ENCODE measurements at places on chromosomes 2 and 18.

- no peak for DNase-seq
Observed at GRCh38 chr2:161030260-161031063, 129.8 kb upstream of the TANK start.

DNA sequence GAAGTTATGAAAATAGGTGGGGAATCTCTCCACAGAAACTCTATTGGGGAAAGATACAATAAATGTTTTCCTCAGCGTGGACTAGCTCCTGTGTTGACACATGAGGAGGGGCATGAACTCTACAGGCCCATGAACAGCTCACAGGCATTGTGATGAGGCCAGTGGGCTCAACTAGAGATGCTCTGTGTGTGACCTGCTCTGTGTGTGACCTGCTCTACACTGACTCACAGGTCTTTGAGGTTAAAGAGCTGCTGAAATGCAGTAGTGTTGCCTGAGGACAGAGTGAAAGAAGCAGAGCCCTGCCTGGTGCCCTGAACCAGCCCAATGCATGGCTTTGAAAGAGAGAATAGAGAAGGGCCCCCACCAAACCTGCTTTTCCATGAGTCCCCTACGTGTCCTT is 117.6 kb downstream of the MCFD2 start:
- no peak for DNase-seq

GRCh38 chr2:222554517-222554916 is 101.4 kb downstream of the FARSB start:
- no peak for DNase-seq

DNA sequence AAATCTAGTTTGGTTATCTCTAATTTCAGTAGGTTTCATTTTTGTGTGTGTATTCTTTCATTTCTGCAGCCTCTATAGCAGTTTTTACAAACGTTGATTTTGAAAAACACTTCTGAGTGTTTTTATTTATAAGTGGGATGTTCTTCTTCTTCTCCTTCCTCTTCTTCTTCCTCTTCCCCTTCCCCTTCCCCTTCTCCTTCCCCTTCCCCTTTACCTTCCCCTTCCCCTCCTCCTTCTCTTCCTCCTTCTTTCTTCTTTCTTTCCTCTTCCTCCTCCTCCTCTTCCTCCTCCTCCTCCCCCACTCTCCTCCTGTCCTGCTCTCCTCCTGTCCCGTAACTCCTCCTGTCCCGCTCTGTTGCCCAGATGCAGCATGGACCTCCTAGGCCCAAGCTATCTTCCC is 4.2 kb downstream of the UGGT1 start:
- DNase-seq = no peak

GRCh38 chr18:55229682-55230081 is 270.4 kb upstream of the CCDC68 start:
- DNase-seq = no peak

GRCh38 chr2:172734711-172735581 is 699 bp upstream of the RAPGEF4 start:
- no peak for DNase-seq

DNA sequence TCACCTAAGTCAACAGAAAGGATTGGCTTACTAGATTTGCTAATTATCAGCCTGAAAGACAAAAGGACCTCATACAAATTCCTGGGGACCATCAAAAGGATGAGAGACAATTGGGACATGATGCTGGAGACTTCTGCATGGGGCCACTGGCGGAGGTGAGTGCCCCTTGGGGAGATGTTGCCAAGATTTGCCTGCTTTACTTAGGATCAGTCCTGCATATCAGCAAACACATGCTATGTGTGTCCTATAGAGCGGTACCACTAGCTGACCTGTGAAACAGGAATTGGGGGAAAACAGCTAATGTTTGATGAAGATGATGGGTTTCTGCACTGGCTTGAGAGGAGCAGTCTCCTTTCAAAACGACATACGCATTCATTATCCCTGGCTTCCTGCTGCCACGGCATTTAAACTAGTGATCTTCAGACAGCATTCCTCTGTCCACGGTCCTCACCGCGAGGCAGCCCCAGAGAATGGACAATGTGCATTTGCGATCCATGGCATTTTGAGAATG is 104.2 kb downstream of the TGIF1 start:
- DNase-seq = no peak

GRCh38 chr2:237418300-237418699 is 4.3 kb upstream of the COL6A3 start:
- DNase-seq = no peak

DNA sequence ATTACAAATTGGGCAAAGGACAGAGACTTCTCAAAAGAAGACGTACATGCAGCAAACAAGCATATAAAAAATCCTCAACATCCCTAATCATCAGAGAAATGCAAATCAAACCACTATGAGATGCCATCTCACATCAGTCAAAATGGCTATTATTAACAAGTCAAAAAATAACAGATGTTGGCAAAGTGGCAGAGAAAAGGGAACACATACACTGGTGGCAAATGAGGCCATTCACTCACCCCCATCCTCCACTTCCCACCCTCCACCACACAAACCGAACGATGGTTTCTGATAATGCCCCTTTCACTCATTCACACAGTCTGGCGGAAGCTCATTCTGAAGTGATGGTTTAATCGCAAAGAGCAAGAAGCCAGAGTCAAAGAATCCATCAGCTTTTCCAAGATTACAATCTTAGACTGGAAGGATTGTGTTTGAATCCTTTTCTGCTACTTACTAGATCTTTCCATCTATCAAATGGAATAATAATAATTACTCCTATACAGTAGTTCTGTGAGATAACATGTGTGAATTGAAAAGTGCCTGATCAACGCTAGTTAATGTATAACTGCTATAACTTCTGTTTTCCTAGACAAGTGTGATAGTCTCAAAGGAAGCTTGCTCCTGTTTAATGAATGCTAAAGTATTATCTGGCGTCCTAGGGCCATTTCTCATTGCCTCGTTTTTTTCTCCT is 16.9 kb upstream of the CD28 start:
- DNase-seq = no peak

DNA sequence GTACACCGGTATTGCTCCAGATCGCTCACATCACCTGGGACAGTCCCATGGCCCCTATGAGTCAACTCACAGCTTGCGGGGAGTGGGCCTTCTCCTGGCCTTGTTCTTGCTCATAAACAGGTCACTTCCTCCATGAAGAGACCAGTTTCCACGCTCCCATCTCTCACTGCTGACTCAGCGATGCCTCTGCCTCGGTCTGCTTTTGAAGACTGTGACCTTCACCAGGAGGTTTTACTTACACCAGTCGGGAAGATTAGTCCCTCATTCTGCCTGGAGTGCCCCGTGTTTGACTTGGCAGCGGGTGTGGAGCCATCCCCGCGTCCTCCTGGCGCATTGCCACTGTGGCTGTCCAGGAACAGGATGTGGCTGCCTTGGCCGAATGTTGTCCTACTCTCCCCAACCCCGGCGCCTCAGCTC is 159.8 kb downstream of the RHBDD1 start:
- DNase-seq = no peak

DNA sequence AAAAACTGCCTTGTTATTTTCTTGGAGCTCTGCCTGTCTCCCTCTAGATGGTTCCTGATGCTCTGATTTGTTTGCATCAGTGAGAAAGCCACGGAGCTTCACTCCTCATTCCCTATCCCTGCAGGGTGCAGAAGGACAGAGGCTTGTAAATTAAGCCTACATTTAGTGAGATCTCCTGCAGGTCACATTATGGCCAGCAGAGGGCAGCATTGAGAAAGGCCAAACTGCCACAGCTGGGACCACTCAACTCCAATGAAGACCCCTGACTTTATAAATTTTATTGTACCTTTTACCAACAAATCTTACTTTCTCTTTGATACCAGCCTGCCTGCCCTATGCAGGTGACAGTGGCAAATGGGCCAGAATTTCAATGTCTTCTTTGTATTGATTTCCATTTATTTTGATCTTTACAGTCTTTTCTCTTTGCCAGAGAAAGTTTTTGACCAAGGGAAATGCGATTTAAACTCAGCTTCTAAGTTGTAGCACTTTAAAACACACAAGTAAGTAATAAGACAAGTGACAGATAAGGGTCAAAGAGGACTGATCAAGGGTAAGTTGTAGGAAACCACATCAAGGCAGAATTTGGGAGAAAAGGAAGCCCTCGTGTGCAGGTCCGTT is 1029.1 kb upstream of the KLHL29 start:
- DNase-seq = no peak

DNA sequence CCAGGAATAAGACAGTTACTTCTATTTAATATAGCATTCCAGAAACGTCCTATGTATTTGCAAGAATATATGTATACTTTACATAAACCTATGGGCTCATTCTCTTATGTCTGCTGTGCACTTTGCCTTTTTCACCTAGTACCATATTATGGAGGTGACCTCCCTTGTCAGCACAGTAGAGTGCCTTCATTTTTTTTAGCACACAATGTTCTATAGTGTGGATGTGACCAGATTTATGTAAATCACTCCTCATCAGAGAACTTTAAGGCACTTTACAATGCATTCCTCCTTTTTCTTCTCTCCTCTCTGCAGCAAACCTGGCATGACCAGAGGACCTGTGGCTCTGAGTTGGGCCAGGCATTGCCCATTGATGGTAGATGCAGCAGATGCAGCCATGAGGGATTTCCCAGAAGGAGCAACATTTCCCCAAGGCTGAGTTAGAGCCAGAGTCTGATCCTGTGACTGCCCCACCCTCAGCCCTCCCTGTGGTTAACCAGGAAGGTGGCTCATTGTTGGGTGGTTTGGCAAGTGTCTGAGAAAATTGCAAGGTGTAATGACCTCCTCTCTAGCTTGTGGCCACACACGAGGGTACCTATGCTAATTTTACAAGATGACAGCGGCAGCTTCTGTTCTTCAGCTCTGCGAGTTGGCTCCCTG is 76.5 kb upstream of the DLX2 start:
- no peak for DNase-seq

DNA sequence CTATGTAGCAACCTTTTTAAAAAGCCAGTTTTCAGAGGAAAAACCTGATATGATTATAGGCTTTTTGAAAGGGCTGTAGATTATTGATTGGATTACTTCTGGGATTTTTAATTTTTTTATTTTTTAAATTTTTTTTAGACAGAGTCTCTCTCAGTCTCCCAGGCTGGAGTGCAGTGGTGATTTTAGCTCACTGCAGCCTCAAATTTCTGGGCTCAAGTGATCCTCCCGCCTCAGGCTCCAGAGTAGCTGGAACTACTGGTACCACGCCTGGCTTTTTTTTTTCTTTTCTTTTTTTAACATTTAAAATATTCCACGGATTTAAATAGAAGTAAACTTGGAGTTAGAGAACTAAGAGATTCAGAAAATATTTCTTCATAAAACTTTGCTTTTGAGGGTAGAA is 1.2 kb downstream of the MRPL19 start:
- DNase-seq = no peak

DNA sequence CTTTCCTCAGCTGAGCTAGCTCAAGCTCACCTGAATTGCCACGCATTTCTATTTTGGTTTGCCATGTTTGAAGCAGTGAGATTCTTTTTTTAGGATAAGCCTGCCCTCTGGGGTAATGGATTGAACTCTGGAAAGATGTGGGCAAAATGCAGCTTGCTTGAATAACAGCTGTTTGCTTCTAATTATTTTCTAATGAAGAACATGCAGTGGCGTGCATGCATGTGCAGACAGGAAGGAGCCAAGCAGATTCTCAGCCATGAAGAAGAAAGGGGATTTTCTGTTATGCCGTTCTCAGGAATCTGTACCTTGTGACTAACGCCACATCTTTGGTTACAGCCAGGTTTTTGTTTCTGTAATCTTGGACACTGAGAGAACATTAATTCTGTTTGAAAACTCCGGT is 171.2 kb downstream of the ANTXR1 start:
- no peak for DNase-seq

GRCh38 chr2:28713577-28714298 is 37.9 kb upstream of the PPP1CB start:
- DNase-seq = no peak

DNA sequence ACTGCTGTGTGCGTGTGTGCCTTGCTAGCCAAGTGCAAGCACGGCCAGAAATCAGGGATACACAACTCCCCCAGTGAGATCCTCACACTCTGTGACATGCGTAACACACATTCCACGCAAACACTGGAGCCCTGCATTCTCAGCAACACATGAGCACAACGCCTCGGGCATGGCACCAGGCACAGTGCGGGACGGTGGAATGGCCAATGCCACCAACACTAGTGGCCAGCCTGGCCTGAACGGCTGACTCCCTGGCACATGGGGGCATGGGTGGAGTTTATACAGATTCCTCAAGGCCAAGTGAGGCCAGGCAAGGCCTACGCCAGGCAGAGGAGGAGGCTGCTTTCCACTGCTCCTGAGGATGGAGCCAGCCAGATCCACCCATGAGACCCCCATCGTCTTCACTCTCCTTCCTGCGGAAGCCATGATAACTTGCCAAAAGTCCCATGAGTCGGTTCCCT is 56.2 kb downstream of the ANKMY1 start:
- no peak for DNase-seq

DNA sequence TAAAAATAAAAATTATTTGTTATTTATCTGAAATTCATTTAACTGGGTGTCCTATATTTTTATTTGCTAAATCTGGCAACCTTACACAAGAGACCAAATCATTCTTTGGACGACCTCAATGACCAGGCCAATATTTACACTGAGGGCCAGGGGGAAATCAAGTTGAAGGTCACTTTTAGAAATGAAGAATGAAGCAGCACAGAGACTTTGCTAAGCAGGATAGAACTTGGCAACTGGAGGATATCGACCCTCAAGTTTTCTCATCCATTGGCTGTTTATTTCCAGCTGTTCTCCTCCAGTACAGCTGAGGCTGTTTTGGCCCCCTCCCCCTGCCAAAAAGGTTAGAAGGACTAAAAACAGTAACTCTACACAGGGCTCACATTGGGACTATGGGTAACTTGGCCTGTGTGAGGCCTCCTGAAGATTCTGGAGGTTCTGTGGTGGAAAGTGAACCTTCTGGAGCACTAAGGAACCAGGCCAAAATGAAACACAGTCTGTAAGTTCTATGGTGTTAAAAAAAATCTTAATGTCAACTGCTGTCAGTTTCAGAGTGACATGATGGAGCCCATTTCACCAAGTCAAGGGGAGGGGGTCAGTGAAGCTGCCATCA is 32.2 kb upstream of the ZFP36L2 start:
- DNase-seq = no peak

GRCh38 chr2:145961846-145962245 is 1441.9 kb upstream of the ZEB2 start:
- no peak for DNase-seq

DNA sequence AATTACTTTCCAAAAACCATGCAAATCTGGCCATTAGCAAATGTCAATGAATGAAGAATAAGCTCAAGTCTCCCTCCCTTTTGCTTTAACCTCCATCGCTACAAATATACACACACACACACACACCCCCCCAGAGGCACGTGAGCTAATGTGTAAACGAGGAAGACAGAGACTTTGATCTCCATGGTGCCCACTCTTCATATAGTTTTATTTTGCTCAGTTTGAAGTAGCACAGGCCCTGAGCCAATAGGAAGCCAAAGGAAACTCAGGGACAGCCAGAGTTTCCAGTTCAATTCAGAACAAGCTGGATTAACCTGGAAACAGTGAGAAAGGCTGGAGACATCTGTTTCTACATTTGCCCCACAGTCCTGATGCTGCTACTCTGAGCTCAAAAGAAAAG is 248.4 kb upstream of the MEIS1 start:
- DNase-seq = no peak

GRCh38 chr2:177325554-177325953 is 61.0 kb upstream of the NFE2L2 start:
- no peak for DNase-seq

GRCh38 chr2:46518861-46519260 is 39.5 kb downstream of the TMEM247 start:
- no peak for DNase-seq
